ENCODE measurements at places on chromosomes 7 and 10.

- no peak for DNase-seq
Measured at GRCh38 chr10:109464949-109465348, 458.4 kb downstream of the XPNPEP1 start.

DNA sequence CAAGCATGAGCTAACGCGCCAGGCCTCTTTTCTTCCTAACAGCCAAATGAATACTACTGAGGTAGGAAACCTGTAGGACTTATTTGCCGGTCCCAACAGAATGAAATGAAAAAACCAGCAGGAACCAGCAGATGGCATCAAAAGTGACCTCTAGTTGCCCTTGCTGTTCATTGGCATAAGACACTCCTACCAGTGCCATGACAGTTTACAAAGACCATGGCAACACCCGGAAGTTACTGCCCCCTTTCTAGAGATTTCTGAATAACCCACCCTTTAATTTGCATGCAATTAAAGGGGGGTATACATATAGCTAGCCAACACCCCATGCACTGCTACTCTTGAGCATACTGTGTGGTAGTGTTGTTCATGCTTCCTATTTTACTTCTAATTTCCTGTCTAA is 65.2 kb downstream of the ATE1 start:
- DNase-seq, result no peak

GRCh38 chr7:95589031-95589430 is 7.3 kb downstream of the PDK4 start:
- DNase-seq, result no peak

DNA sequence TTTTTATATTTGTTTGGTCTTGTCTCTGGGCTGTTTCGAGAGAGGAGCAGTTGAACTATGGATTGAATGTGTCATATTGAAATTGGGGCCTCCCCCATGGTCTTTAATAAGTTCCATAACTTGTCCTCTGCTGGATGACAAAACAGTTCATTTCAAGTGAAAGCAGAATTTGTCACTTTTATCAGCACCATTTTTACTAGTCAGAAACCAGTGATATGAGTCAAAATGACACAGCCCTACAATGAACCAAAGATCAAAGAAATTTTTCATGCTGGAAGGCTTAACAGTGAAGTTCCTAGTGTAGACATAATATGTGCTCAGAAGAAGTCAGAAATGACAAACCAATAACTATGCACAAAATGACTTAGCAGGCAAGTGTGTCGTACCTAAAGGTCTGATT is 133.6 kb upstream of the VWC2 start:
- DNase-seq, result no peak

DNA sequence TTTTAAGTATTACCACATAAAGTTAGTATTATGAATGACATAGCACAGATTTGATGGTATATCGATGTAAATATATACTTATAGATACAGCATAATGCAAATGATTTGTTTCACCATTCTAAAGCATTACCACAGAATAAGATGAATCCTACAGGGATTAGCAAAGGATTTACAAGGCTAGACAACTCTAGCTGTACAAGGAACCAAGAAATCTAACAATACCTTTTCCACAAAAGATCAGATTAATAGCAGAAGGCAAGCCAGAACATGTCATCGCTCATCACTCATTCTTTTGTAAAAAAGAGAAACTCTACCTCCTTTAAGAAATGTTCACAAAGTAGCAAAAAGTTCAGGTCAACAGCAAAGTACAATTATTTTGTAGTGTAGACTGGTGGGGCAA is 105.1 kb upstream of the ANK3 start:
- no peak for DNase-seq

- no peak for DNase-seq
Measured at GRCh38 chr7:20786421-20786778, 286 bp downstream of the SP8 start.

DNA sequence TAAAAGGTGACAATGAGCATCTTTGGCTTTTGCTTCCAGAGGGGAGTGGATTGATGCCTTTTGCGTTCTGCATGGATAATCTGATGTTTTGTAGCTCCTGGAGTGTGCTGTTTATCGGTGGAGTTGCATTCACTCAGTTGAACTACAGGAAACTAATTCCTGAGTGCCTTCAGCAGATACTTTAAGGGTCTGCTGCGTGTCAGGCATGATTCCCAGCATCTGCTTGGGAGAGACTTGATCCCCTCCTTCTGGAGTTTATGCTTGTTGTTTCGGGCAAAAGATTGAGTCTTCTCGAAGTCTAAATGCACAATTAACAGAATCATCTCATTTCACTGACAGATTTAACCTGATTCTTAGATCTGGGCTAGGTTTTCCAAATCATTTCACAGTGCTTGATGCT is 46.2 kb downstream of the CELF2 start:
- no peak for DNase-seq

GRCh38 chr10:61921143-61921542 is 19.6 kb downstream of the ARID5B start:
- no peak for DNase-seq

- DNase-seq, result no peak
Measured at GRCh38 chr7:140691376-140692045, 5.0 kb upstream of the NDUFB2 start.

DNA sequence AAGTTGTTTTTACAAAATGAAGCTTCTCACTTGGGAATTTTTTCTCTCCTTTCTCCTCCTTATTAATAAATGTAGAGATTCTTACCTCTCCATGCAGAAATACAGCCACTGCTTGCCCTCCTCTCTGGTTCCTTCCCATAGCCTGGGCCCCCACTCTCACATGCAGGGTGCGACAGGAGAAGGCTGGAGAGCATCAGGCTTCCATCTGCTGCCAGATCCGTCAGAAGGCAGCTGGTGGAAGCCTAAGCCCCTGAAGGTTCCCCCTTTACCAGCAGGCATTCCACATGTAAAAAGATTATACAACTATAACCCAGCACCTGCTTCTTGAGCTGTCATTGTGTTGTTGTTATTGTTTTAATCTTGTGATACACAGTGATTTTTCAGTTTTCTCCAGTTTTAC is 314.2 kb downstream of the LHFPL3 start:
- no peak for DNase-seq

DNA sequence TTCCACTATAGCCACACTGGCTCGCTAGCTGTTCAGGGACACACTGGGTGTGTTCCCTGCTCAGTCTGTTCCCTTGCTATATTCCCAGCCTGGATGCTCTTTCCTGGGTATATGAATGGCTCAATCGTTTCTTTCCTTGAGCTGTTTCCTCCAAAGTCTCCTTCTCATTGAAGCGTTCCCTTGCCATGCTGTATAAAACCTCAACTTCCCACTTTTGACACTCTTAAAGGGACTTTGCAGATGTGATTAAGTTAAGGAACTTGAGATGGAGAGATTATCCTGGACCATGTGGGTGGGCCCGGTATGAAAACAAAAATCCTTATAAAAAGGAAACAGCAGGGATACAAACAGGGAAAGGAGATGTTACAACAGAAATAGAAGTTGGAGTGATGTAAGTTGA is 973.1 kb downstream of the LRMDA start:
- DNase-seq, result no peak

- DNase-seq, result no peak
Measured at GRCh38 chr10:116974456-116975005, 30.5 kb downstream of the SHTN1 start.

DNA sequence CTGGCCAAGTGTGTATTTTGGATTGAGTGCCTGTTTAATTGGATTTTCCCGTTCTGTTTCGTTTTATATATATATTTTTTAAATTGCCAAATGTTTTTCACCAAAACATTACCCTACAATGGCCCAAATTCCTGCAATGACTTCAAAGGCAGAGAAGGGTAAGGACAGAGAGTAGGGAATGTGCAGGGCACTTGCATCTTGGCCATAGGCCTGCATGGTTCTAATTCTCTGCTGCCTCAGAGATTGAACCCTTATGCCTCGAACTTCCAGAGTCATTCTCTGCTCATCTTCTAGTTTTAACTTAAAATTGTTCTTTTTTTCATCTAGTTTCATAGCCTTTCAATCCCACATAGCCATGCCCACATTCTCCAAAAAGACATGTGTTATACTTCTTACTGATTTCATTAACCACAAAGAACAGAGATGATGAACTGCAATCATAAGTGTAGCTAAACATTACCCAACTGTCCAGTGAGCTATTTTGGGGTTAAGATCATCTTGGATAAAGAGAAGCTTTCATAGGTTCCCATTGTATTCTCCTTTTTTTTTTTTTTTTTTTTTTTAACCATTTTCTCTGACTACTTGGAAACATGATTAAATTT is 177.6 kb downstream of the PLXDC2 start:
- no peak for DNase-seq

DNA sequence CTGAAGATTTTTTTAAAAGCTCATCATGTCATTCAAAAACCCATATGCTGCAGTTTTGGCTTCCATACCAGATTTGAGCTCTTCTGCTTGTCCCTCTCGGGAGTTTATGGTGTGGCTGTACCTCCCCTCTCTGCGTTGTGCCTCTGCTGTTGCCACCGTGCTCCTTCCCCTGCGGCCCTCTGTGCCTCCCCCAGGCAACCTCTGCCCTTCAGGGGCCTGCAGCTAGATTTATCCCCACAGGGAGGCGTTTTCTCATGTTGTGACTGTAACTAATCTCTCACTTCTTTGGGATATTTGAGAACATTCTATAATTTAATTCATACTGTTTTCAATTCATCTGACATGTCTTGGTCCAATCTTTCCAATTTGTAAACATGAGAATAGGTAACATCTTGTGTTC is 52.7 kb downstream of the TASOR2 start:
- DNase-seq, result no peak

DNA sequence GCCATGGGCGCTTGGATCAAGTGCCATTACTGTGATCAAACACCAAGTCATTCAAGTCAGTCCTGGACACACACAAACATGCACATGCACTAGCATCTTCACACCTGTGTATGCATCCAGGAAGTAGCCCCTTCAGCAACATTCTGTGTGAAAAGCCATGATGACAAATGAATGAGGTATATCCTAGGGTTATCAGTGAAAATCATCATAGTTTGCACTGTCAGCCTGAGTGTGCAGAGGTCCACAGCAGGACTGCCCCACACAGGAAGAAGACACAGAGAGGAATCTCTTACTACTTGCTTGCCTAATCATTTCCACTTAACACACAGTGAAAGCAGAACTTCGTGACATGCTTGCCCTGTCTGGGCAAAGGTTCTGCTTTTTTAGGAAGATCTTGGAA is 184.0 kb upstream of the ADO start:
- no peak for DNase-seq

GRCh38 chr10:15169555-15170401 is 1.3 kb upstream of the NMT2 start:
- no peak for DNase-seq

GRCh38 chr7:114718861-114719260 is 203.0 kb upstream of the MDFIC start:
- DNase-seq, result no peak

- DNase-seq, result no peak
Measured at GRCh38 chr10:23280419-23281043, 64.1 kb downstream of the C10orf67 start.

GRCh38 chr10:17838080-17838648 is 29.0 kb downstream of the MRC1 start:
- no peak for DNase-seq

DNA sequence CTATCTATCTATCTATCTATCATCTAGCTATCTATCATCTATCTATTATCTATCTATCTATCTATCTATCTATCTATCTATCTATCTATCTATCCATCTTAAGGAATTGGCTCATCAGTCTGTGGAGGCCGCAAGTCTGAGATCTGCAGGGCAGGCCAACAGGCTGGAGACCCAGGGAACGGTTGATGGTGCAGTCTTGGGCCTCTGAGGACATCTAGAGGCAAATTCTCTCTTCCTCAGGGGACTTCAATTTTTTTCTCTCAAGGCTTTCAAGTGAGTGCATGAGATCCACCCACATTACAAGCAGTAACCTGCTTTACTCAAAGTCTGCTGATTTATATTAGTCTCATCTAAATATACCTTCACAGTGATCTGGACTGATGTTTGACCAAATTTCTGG is 197.0 kb downstream of the GLRX3 start:
- no peak for DNase-seq

DNA sequence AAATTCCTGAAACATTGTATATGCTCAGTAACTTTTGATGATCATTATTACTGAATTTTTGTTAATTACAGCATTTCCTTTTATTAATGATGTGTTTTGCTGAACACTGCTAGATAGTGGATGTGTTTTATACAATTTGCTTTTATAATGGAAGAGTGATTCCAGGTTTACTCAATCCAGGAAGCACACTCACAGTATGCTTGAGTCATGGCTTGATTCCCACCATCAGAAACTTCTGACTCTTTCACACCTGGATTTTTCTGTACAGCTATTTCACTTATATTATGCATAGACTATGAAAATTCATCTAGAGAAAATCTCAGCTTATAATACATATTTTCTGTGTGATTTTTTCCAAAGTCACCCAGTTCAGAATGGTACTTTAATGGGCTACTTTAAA is 1040.9 kb downstream of the GRM8 start:
- no peak for DNase-seq

GRCh38 chr7:84746353-84746752 is 440.5 kb downstream of the SEMA3D start:
- no peak for DNase-seq
